GM23248 (cell line): ENCODE measurements at places on chromosomes 4 and X. TPM values are rescaled to one million over a fixed set of nuclear protein-coding genes. Genes with fewer than 3 reads are reported as not detected.

GRCh38 chr4:126838941-126839679 is 793.6 kb upstream of the INTU start:
- peak; percentile 78 for DNase-seq

GRCh38 chr4:140968371-140968770 is 164.9 kb downstream of the RNF150 start:
- peak; percentile 3 for DNase-seq

DNA sequence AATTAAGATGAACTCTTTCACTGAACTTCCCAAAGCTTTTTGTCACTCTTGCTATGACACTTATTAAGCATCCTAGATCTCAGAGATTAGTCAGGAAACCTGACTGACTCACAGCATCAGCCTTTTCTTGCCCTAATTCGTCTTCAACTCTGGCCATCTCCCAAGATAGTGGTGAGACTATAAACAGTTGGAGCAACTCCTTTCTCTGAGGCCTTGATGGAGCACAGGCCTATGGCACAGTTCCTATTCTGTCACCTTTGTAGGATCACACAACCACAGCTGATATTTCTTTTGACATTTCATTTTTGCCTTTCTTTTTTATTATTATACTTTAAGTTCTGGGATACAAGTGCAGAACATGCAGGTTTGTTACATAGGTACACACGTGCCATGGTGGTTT is 217.6 kb downstream of the PRR32 start:
- DNase-seq = no peak

Gene NKX6-1
- not detected in 2 replicates for polyA plus RNA-seq

Gene GCNA
- polyA plus RNA-seq = 0.99 and 1.5 TPM in 2 replicates
